Stimulated activated CD4-positive, alpha-beta T cell treated with anti-CD3 and anti-CD28 coated beads, Interleukin-1b, Interleukin-23, amount 100 ng/mL, for 24 hours (primary cell): ENCODE measurements at places on chromosomes 2 and 18.

DNA sequence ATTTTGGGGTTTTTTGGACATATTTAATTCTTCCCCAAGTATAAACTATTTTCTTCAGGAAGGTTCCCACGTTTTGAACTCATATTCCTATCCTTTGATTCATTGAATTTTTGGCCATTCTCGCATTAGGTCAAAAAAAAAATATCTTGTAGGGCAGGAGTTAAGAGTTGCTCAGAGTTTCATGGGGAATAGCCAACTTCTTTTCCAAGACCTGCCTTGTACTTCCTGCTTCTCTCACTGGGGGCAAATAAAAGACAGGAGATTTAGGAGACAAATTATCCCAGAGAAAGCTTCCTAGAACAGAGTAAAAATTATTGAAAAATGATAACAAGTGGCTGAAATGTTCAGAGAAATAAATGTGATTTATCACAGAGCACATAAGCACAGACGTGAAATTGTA is 55.2 kb upstream of the BCL11A start:
- DNase-seq: no peak

GRCh38 chr18:77167251-77167650 is 34.7 kb upstream of the MBP start:
- no peak for DNase-seq

GRCh38 chr2:29923110-29923721 is 1.8 kb upstream of the ALK start:
- peak; percentile 34 for DNase-seq

DNA sequence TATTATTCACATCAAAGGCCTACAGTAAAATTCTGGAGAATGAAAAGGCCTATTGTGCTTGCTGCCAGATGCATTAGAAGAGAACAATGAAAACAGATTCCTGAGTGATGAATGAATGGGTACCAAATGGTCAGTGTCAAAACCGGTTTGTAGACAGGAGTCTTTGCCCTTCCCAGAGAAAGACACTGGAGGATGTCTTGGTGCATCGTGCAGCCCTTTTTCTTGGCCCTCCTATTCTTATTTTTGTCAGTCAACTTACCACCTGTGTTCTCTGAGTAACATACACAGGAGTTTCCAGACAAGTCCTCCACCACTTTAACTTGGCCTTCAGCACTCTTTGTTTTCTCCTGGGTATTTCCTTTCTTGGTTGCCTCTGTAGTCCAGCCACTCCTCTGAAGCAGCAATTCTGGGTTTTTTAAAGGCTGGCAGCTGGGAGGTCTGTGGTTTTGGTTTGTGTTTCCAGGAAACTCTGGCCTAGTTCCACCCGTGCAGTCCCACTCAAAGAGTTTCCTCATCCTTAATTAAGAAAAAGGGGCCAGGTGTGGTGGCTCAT is 29.4 kb downstream of the PSTPIP2 start:
- DNase-seq: no peak

DNA sequence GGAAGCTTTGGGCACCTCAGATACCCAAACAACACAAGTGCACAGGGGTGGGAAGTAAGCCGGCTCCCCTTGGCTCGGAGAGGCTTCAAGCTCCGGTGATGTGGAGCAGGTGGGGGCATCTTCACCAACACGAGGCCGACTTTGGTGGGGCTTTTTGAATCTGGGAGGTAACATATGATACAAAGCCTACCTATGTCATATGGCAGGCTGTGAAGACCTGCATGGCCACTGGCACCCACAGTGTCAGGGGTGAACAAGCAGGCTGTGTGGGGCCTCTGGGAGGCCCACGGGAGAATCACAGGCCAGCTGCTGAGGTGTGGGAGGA is 109.0 kb downstream of the EIPR1 start:
- DNase-seq: no peak

GRCh38 chr2:99420751-99421299 is 69.0 kb downstream of the REV1 start:
- DNase-seq: no peak
